ENCODE measurements at places on chromosomes 6 and 20. TPM values are rescaled to one million over a fixed set of nuclear protein-coding genes. Genes with fewer than 3 reads are reported as not detected.
A peak's percentile ranks its signal among the peaks of the same experiment; 100 is the strongest.

- H3K4me1 ChIP-seq, result peaks cover 17% of the 10 kb centered on the region
- peak overlapping the region; percentile 37 for H3K27ac ChIP-seq
- no peak overlapping the region for H3K4me3 ChIP-seq
- H3K27me3 ChIP-seq, result no peaks in the 10 kb centered on the region
- H3K36me3 ChIP-seq, result no peaks in the 10 kb centered on the region
- DNase-seq, result no peak
Observed at GRCh38 chr6:157760589-157761330, 62.3 kb upstream of the SNX9 start.

DNA sequence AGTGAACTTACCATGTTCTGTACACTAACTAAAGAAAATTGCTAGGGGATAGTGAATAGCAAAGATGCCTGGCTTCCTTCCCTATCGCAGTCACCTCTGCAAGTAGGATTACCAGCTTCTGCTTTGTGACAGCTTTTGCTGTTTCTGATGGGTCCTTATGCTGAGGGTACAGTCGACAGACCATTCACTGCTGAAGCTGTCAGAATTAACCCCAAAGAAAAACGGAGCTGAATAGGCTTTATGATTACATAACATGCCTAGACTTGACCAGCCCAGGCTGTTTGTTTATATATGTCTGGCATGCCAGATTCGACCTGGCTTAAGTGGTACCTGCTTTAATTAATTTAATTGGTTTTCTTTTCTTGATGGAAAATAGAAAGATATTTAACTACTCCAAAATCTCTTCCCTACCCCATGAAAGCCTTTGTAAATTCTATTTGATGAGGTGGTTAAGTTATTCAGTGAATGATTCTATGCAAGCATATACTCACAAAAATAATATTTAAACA lies 21.7 kb upstream of the PRELID3B start:
- H3K4me1 ChIP-seq, result no peaks in the 10 kb centered on the region
- DNase-seq, result no peak
- H3K4me3 ChIP-seq, result no peak overlapping the region
- no peaks in the 10 kb centered on the region for H3K36me3 ChIP-seq

- H3K27ac ChIP-seq, result no peak overlapping the region
- H3K36me3 ChIP-seq, result no peaks in the 10 kb centered on the region
- no peaks in the 10 kb centered on the region for H3K4me1 ChIP-seq
- DNase-seq, result peak; percentile 37
- H3K4me3 ChIP-seq, result no peak overlapping the region
Observed at GRCh38 chr6:33952016-33952415, 148.2 kb upstream of the MLN start.

- peak overlapping the region; percentile 33 for H3K27ac ChIP-seq
- no peak overlapping the region for H3K4me3 ChIP-seq
- DNase-seq, result no peak
- H3K4me1 ChIP-seq, result no peaks in the 10 kb centered on the region
- H3K27me3 ChIP-seq, result no peaks in the 10 kb centered on the region
Observed at GRCh38 chr20:41205313-41205712, 68.0 kb downstream of the PLCG1 start.

DNA sequence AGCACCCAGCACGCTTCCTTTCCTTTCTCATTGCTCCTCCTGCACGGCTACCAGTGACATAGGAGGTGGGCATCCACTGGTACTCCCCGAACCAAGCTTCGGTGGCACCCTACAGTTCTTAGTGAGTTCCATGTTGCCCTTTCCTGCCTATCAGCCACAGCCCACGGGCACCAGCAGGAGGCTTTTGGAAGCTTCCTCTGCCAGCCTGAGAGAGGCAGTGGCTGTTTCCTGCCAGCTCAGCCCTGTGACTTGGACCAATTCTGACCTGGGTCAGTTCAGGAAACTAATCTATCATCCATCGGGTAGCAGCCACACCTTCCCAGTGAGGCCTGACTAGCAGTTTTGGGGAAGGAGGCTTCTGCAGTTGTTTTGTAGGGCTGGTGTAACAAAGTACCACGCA lies 176.4 kb upstream of the UST start:
- H3K4me3 ChIP-seq, result no peak overlapping the region
- no peak for DNase-seq

DNA sequence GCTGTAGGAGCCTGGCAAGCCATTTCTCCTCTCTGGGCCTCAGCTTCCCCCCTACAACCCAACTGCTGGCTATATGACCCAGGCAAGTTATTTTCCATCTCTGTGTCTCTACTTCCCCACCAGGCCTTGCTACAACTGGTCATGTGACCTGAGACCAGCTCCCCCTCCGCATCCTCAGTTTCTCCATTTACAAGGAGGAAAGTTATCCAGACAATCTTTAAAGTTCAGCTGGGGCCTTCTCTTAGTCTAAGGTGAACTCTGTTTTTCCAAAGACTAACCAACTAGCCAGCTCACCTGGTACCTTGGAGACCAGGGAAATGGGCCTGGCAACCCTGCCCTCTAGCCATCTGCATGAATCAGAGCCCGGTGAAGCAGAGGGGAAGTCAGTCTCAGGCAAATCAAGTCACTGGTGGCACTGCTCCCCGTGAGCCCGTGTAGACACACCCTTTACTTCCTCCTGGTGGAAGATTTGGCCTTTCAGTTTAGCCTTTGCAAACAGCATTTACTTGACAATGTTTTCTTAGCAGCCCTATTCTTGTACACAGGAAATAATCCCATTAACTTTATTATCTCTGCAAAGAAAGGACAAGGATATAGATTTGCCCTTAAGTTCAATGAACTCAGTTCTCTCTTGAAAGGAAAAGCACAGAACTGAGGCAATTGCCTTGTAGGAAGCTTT lies 157.7 kb downstream of the VEGFA start:
- no peaks in the 10 kb centered on the region for H3K27me3 ChIP-seq
- no peaks in the 10 kb centered on the region for H3K4me1 ChIP-seq
- no peaks in the 10 kb centered on the region for H3K36me3 ChIP-seq
- no peak overlapping the region for H3K27ac ChIP-seq
- DNase-seq, result no peak

RSPO4 gene
- not detected for total RNA-seq

TAGAP gene
- total RNA-seq, result 4.1 TPM

SLC44A4 gene
- total RNA-seq, result 0.32 TPM

GRCh38 chr6:72653026-72653425 lies 31.2 kb downstream of the KCNQ5 start:
- no peaks in the 10 kb centered on the region for H3K4me1 ChIP-seq
- DNase-seq, result no peak
- H3K4me3 ChIP-seq, result no peak overlapping the region
- H3K36me3 ChIP-seq, result no peaks in the 10 kb centered on the region
- H3K27ac ChIP-seq, result no peak overlapping the region
- H3K27me3 ChIP-seq, result no peaks in the 10 kb centered on the region

DNA sequence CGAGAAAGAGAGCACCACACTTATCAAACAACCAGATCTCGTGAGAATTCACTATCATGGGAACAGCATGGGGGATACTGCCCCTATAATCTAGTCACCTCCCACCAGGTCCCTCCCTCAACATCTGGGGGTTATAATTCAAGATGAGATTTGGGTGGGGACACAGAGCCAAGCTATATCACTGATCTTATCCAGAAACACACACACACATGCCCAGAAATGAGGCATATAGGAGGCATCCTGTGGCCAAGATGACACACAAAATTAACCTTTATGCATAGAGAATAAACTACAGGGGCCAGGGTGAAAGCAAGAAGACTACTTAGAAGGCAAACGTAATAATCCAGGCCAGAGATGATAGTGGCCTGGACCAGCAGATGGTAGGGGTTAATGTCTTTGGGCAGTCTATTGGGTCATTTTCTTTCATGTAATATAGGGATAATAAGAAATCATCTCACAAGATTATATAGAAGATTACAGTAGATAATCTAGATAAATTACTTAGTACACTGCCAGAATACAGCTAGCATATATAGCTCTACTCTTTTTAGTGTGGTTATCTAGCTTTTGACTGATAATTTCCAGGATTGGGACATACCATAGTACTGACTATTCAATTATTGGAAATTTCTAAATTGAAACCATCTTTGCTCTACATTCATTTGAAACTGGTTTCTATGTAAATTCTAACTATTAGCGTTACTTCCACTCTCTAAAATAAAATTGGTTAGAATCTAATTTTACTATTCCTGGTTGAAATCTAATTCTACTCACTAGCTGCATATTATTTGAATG lies 20.0 kb downstream of the RNF144B start:
- H3K4me3 ChIP-seq, result no peak overlapping the region
- H3K36me3 ChIP-seq, result no peaks in the 10 kb centered on the region
- H3K4me1 ChIP-seq, result no peaks in the 10 kb centered on the region
- no peak overlapping the region for H3K27ac ChIP-seq
- no peak for DNase-seq

- H3K4me1 ChIP-seq, result no peaks in the 10 kb centered on the region
- H3K27ac ChIP-seq, result peak overlapping the region; percentile 83
- DNase-seq, result no peak
- H3K4me3 ChIP-seq, result no peak overlapping the region
- H3K36me3 ChIP-seq, result no peaks in the 10 kb centered on the region
- no peaks in the 10 kb centered on the region for H3K27me3 ChIP-seq
Observed at GRCh38 chr6:148493424-148493823, 150.8 kb downstream of the SASH1 start.

GPR63 gene
- total RNA-seq, result 1.0 TPM

KCNG1 gene
- total RNA-seq, result 1.3 TPM

- no peak overlapping the region for H3K4me3 ChIP-seq
- H3K4me1 ChIP-seq, result no peaks in the 10 kb centered on the region
- H3K27me3 ChIP-seq, result no peaks in the 10 kb centered on the region
- H3K27ac ChIP-seq, result no peak overlapping the region
- DNase-seq, result no peak
Observed at GRCh38 chr6:131597446-131597845, 24.4 kb downstream of the ARG1 start.

- H3K4me3 ChIP-seq, result no peak overlapping the region
- no peaks in the 10 kb centered on the region for H3K27me3 ChIP-seq
- no peak for DNase-seq
- H3K27ac ChIP-seq, result no peak overlapping the region
- no peaks in the 10 kb centered on the region for H3K4me1 ChIP-seq
Observed at GRCh38 chr6:119067091-119067490, 11.4 kb downstream of the FAM184A start.

- no peak for DNase-seq
- no peaks in the 10 kb centered on the region for H3K27me3 ChIP-seq
- H3K4me1 ChIP-seq, result no peaks in the 10 kb centered on the region
- H3K36me3 ChIP-seq, result peaks cover 9% of the 10 kb centered on the region
- no peak overlapping the region for H3K27ac ChIP-seq
Observed at GRCh38 chr6:135033238-135033637, 21.4 kb downstream of the HBS1L start.

- peaks cover 20% of the 10 kb centered on the region for H3K27me3 ChIP-seq
- DNase-seq, result peak; percentile 19
- no peak overlapping the region for H3K4me3 ChIP-seq
- H3K36me3 ChIP-seq, result no peaks in the 10 kb centered on the region
Observed at GRCh38 chr20:51042064-51042463, 19.2 kb upstream of the KCNG1 start.

DNA sequence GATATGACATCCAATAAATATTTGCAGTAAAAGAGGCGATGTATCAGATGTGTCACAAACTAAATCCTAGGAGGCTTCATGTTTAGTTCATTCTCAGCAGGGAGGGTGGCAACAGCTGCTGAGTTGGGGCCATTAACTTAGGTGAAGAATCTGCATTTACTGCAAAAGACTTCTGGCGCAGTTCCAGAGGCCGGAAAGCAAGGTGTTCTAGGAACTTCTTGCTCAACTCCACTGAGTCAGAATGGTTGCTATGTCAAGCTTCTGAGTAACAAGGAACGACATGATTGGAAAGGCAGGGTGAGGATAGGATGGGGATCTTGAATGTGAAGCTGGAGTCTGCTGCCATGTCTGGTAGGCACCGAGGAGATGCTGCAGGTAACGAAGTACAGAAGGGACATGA lies 11.7 kb downstream of the ADNP start:
- no peaks in the 10 kb centered on the region for H3K36me3 ChIP-seq
- H3K4me3 ChIP-seq, result no peak overlapping the region

PBOV1 gene
- total RNA-seq, result not detected

GRCh38 chr6:130229645-130230044 lies 6.9 kb upstream of the SAMD3 start:
- H3K36me3 ChIP-seq, result no peaks in the 10 kb centered on the region
- H3K4me1 ChIP-seq, result no peaks in the 10 kb centered on the region
- H3K27me3 ChIP-seq, result no peaks in the 10 kb centered on the region

DNA sequence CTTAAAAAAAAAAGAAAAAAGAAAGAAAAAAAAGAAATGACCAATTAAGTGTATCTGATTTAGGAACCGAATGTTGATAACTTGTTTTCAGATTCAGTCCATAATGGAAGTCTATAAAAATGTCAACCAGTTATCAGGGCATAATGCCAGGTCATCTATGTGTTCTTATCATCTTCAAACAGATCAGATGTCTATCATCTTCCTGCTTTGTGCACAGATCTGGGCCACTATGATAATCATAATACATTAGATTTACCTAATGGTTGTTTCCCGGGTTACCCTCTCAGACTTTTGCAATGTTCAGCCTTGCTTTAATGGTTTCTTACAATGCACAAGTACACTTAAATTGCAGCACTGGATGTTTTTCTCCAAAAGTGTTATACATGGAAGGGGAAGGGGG lies 100.6 kb downstream of the NKAIN2 start:
- H3K4me1 ChIP-seq, result no peaks in the 10 kb centered on the region
- no peak overlapping the region for H3K4me3 ChIP-seq
- DNase-seq, result no peak
- H3K27ac ChIP-seq, result no peak overlapping the region
- H3K36me3 ChIP-seq, result no peaks in the 10 kb centered on the region

ZNF217 gene
- 54.7 TPM for total RNA-seq

CAPN11 gene
- total RNA-seq, result 3.8 TPM

DNA sequence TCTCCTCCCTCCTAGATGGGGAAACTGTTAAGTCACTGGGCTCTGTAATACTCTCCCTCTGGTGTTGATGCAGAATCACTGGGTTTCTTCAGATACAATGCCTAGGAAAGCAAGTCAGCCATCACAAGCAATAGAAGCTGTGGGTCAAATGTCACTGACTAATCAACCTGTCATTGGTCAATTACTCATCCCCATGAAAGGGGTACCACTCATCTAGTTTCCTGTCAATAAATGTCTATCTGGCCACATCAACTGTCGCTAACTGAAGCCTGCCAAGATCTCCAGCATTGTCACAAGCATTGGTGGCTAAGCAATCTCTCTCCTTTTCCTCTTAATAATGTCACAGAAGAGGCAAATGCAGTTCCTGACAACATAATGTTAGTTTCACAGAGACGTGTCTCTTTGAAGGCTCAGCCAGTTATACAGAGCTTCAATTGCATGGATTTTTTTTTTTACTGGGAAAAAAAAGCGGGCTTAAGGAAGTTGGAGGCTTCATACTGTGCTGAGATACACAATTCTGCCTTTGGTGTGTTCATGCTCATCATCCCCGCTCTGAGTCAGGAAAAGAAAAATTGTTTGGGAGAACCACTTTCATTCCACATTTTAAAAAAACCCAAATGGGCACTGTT lies 355.9 kb downstream of the BTBD9 start:
- no peaks in the 10 kb centered on the region for H3K4me1 ChIP-seq
- no peak overlapping the region for H3K27ac ChIP-seq
- H3K27me3 ChIP-seq, result no peaks in the 10 kb centered on the region
- DNase-seq, result no peak
- no peaks in the 10 kb centered on the region for H3K36me3 ChIP-seq
- H3K4me3 ChIP-seq, result no peak overlapping the region

GRCh38 chr20:63441136-63442099 lies 31.0 kb downstream of the KCNQ2 start:
- H3K27me3 ChIP-seq, result peaks cover 51% of the 10 kb centered on the region
- H3K36me3 ChIP-seq, result no peaks in the 10 kb centered on the region
- no peak overlapping the region for H3K4me3 ChIP-seq
- no peak overlapping the region for H3K27ac ChIP-seq
- no peaks in the 10 kb centered on the region for H3K4me1 ChIP-seq
- no peak for DNase-seq

- no peaks in the 10 kb centered on the region for H3K27me3 ChIP-seq
- no peak overlapping the region for H3K27ac ChIP-seq
- no peaks in the 10 kb centered on the region for H3K36me3 ChIP-seq
- H3K4me1 ChIP-seq, result no peaks in the 10 kb centered on the region
Observed at GRCh38 chr6:50147371-50147770, 97.6 kb upstream of the DEFB112 start.
